DND-41 (cell line): ENCODE measurements at places on chromosomes 2 and 18.

DNA sequence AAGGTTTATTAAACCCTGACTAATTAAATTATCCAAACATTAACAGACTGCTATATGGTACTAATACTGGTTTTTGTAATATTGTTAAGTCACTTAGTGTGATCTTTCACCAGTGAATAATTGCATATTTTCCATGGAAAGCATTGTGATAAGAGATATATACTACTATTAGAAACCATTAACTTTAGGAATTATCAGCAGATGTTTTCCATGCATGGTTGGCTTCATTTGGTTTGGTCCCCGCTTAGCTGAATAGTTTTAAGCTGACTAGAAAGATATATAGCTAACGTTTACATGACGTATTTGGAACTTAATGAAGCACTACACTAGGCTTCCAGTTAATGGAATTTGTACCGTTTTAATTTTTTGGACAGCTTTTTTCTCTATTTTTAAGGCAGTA, 37.9 kb downstream of the LCLAT1 start:
- no peak overlapping the region for H3K4me3 ChIP-seq
- H3K36me3 ChIP-seq: peaks cover 3% of the 10 kb centered on the region; the same call in 1 of the 2 replicates
- H3K27me3 ChIP-seq: no peaks in the 10 kb centered on the region
- no peak for DNase-seq
- H3K4me1 ChIP-seq: no peaks in the 10 kb centered on the region

DNA sequence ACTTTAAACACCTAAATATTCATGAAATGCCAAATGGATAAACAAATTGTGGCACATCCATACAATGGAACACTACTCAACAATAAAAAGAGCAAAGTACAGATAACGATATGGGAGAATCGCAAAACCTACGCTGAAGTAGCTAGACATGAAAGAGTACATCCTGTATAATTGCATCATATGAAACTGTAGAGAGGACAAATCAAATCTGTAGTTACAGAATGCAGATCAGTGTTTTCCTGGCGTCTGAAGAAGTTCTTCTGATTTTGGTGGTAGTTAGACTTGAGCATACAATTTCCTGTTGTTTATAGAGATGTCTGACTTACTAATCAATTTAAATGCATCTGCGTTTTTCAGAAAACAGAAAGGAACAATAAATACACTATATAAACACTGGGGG, 394.4 kb downstream of the SOCS6 start:
- no peaks in the 10 kb centered on the region for H3K27me3 ChIP-seq
- H3K36me3 ChIP-seq: no peaks in the 10 kb centered on the region
- no peaks in the 10 kb centered on the region for H3K4me1 ChIP-seq
- no peak overlapping the region for H3K27ac ChIP-seq
- DNase-seq: no peak

DNA sequence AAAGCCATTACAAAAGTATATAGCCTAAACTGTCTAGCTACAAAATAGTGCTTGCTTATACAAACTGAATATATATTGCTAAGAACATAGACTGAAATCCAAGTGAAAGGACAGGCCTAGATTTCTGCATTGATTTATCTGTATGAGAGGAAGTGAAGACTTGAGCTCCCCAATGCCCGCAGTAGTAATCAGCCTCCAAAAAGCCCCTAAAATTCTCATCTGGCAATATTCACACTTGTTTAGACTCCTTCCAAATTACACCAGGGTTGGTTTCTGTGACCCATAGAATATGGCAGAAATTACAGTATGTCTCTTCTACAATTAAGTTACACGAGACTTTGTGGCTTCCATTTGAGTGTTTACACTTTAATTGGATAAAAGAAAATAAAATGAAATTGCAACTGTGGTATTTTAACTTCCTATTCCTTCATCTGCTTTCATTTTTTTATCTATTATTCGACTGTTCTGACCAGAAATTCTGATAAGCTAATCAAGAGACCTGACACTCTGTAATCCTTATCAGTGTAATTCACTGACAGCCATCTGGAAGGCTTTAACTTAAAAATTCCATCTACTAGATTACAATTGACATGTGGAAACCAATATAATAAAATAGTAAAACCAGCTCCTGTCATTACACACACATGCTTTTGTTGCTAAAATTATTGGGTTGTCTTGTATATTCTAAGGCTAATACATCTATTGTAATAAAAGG, 21.1 kb downstream of the ABCB11 start:
- H3K4me3 ChIP-seq: no peak overlapping the region
- H3K4me1 ChIP-seq: no peaks in the 10 kb centered on the region
- H3K27me3 ChIP-seq: no peaks in the 10 kb centered on the region
- H3K27ac ChIP-seq: no peak overlapping the region

DNA sequence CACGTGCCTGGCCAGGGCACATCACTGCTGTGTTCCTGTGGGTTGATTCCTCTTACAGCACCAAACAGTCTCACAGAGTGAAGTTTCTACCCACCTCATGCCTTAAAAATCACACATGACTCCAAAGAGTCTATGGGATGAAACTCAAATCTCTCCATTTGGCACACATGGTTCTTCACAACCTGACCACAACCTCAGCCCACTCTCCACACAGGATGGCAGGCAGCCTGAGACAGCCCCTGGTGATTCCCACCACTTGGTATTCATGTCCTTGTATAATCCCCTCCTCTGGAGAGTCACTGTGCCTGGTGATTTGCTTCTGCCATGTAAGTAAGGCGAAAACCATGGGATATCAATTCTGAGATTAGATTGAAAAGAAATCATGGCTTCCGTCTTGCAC, 46.2 kb downstream of the LBH start:
- H3K4me3 ChIP-seq: no peak overlapping the region
- H3K36me3 ChIP-seq: no peaks in the 10 kb centered on the region
- no peak for DNase-seq
- no peaks in the 10 kb centered on the region for H3K27me3 ChIP-seq

- H3K27me3 ChIP-seq: no peaks in the 10 kb centered on the region
- no peak overlapping the region for H3K27ac ChIP-seq
- DNase-seq: no peak
- H3K36me3 ChIP-seq: no peaks in the 10 kb centered on the region
- H3K4me3 ChIP-seq: no peak overlapping the region
Measured at GRCh38 chr2:100376836-100377235, 40.6 kb downstream of the CHST10 start.

DNA sequence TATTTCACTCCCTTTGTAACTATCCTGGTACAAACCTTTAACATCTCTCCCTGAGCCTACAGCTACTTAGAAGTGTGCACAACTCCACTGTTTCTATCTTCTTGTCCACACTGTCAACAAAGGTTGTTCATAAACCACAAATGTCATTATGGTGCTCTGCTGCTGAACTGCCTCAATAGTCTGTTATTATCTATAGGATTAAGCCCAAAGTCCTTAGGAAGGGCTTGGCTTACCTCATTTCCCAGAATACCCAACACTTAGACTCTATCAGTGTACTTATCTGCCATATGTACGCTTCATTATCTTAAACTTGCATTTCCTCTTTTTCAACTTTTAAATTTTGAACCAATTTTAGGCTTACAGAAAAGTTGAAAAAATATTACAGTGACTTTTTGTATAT, 94.2 kb downstream of the HNMT start:
- H3K4me3 ChIP-seq: no peak overlapping the region
- no peaks in the 10 kb centered on the region for H3K27me3 ChIP-seq
- H3K27ac ChIP-seq: no peak overlapping the region
- no peaks in the 10 kb centered on the region for H3K4me1 ChIP-seq

DNA sequence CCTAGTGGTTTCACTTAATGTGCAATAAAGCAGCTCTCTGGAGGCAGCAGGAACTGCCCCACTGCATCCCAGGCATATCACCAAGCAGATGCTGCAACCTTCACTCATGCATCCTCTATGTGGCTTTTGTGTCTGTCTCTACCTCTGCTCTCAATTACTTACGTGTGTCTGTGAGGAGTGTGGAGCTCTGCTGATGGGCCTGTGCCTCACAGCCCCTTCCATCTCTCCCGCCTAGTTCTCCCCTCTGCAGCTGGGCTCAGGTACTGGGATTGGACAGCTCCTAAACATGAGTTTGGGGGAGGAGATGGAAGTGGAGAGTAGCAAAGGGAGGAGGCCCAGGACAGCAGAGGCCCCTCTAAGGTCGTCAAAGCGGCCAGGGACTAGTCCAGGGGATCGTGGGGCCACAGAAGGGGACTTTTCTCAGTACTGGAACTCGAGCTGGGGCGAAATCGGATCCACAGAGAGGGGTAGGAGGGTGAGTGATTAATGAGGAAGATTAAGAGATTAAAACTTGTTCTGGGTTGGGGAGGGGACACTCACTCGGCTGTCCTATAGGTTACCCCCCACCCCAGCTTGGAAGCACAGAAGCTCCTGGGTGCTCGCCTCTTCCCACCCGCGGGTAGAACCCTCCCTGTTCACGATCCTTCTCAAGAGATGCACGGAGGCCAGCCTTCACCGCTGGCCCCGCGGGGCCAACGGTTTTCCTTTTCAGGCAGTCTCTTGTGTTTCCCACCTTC, 2.1 kb upstream of the LBX2 start:
- no peaks in the 10 kb centered on the region for H3K27me3 ChIP-seq
- no peak overlapping the region for H3K4me3 ChIP-seq
- H3K27ac ChIP-seq: no peak overlapping the region
- H3K4me1 ChIP-seq: peaks cover 41% of the 10 kb centered on the region
- no peak for DNase-seq
- peaks cover 11% of the 10 kb centered on the region for H3K36me3 ChIP-seq

GRCh38 chr18:74950479-74950878, 258.5 kb downstream of the PTGR3 start:
- no peaks in the 10 kb centered on the region for H3K36me3 ChIP-seq
- no peaks in the 10 kb centered on the region for H3K4me1 ChIP-seq
- H3K27me3 ChIP-seq: no peaks in the 10 kb centered on the region

GRCh38 chr2:240655931-240656886, 26.5 kb downstream of the AQP12B start:
- no peak overlapping the region for H3K27ac ChIP-seq
- H3K36me3 ChIP-seq: no peaks in the 10 kb centered on the region
- peaks cover 17% of the 10 kb centered on the region for H3K27me3 ChIP-seq
- H3K4me3 ChIP-seq: no peak overlapping the region
- no peak for DNase-seq

DNA sequence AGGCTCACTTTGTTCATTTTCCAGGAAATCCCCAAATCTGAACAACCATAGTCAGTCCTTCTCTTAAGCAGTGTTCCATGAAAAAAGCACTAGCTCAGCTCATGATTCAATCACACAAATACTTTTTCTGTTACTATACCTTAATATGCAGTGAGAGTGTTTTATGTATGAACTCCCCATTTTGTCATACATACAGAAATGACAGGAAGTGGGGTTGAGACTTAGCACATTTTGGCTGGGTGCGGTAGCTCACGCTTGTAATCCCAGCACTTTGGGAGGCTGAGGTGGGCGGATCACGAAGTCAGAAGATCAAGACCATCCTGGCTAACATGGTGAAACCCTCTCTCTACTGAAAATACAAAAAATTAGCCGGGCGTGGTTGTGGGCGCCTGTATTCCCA, 55.2 kb upstream of the DTNB start:
- no peaks in the 10 kb centered on the region for H3K27me3 ChIP-seq
- H3K27ac ChIP-seq: no peak overlapping the region
- H3K36me3 ChIP-seq: no peaks in the 10 kb centered on the region

- H3K27me3 ChIP-seq: no peaks in the 10 kb centered on the region
- no peaks in the 10 kb centered on the region for H3K4me1 ChIP-seq
- no peak overlapping the region for H3K4me3 ChIP-seq
- no peak for DNase-seq
- H3K27ac ChIP-seq: no peak overlapping the region
Measured at GRCh38 chr2:142290931-142291330, 160.1 kb upstream of the LRP1B start.

DNA sequence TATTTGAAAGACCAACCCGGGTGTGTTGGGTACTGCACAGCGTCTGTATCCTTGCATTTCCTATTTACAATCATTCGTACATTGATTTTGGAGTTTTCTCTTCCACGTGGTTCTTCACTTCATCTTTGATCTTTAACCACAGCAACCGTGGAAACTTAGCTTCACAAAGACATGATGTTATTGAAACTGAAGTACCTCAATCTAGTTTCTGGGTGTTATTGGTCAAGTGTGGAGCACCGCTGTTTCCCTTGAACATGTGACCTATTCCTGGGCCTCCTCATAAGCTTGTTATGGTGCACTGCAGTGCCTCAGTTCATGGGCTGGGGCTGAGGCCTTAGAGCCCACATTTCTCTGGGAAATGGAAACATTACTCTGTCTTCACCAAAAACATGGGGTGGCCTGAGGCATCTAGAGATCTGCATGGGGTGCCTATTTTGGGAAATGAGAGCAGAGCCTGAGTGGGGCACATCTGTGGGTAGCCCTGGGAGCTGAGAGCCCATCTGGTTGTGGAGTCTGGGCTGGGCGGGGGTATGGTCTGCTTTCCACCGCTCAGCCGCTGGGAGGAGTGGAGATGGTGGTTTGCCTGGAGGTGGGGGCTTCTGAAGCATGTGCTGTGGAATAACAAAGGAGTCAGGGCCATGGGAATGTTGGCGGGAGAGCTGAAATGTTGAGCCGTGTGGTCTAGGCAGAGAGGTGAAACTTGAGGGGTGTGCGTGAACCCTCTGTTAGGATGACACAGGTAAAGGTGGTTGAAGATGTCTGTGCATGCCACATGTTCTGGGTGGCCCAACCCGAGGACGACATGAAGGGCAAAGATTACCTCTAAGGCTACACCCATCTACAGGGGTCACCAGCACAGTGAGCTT, 37.4 kb downstream of the ZNF236 start:
- no peaks in the 10 kb centered on the region for H3K4me1 ChIP-seq
- no peak overlapping the region for H3K4me3 ChIP-seq
- H3K27ac ChIP-seq: no peak overlapping the region
- no peaks in the 10 kb centered on the region for H3K27me3 ChIP-seq

GRCh38 chr18:54822872-54823845, 5.1 kb upstream of the RAB27B start:
- DNase-seq: no peak
- no peaks in the 10 kb centered on the region for H3K36me3 ChIP-seq
- peaks cover 6% of the 10 kb centered on the region; the same call in 1 of the 2 replicates for H3K4me1 ChIP-seq
- H3K4me3 ChIP-seq: no peak overlapping the region
- H3K27me3 ChIP-seq: no peaks in the 10 kb centered on the region

GRCh38 chr2:12890066-12890465, 173.3 kb downstream of the TRIB2 start:
- no peak overlapping the region for H3K4me3 ChIP-seq
- no peaks in the 10 kb centered on the region for H3K4me1 ChIP-seq
- no peak for DNase-seq
- no peak overlapping the region for H3K27ac ChIP-seq
- H3K27me3 ChIP-seq: no peaks in the 10 kb centered on the region

- no peak for DNase-seq
- H3K36me3 ChIP-seq: no peaks in the 10 kb centered on the region
- H3K27ac ChIP-seq: no peak overlapping the region
- H3K27me3 ChIP-seq: no peaks in the 10 kb centered on the region
Measured at GRCh38 chr18:44716697-44717163, 36.0 kb downstream of the SETBP1 start.
